Stimulated activated CD8-positive, alpha-beta memory T cell treated with anti-CD3 and anti-CD28 coated beads, Interleukin-15, amount 100 ng/mL, for 48 hours (primary cell): ENCODE measurements at places on chromosomes 2 and 18.

GRCh38 chr2:23655934-23656596, 270.9 kb downstream of the ATAD2B start:
- no peak for DNase-seq

DNA sequence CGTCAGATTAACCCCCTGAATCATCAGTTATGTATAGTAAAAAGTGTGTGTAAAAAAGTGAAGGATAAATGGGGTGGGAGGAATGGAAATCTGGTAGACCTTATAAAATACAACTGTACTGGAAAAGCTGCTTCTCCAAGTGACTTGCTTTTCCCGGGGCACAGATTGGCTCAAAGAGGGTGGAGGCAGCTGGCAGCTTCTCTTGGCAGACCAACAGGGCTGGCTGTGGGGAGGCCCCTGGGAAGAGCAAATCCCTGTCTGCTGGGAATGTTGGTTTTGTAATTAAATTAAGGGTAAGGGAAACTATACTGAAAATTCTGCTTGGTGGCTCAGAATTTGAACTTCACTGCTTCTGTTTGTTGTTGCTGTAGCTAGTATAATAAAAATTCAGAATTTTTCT, 154.2 kb upstream of the DLX2 start:
- DNase-seq, result no peak

- no peak for DNase-seq
Measured at GRCh38 chr2:18094277-18094676, 215.8 kb downstream of the KCNS3 start.

GRCh38 chr2:130371723-130372054, 15.8 kb downstream of the PTPN18 start:
- no peak for DNase-seq

- peak; percentile 60 for DNase-seq
Measured at GRCh38 chr2:39128919-39129391, 8.1 kb upstream of the SOS1 start.

DNA sequence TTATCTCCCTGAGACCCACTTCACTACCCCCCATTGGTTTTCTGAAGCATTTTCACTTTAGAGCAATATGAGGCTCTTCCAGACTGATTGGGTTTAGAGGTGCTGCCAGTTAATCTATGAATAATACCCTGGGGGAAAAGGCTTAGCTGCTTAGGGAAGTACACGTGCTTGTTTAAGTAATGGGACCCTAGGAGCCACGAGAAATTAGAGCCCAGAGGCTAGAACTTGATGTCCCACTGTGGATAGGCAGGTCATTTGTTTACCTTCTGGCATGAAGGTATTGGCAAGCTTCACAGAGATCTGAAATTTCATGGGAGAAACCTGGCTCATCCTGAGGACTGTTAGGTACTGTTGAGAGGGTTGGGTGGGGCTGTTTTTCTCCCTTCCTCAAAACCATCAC, 59.7 kb downstream of the CLIP4 start:
- no peak for DNase-seq

DNA sequence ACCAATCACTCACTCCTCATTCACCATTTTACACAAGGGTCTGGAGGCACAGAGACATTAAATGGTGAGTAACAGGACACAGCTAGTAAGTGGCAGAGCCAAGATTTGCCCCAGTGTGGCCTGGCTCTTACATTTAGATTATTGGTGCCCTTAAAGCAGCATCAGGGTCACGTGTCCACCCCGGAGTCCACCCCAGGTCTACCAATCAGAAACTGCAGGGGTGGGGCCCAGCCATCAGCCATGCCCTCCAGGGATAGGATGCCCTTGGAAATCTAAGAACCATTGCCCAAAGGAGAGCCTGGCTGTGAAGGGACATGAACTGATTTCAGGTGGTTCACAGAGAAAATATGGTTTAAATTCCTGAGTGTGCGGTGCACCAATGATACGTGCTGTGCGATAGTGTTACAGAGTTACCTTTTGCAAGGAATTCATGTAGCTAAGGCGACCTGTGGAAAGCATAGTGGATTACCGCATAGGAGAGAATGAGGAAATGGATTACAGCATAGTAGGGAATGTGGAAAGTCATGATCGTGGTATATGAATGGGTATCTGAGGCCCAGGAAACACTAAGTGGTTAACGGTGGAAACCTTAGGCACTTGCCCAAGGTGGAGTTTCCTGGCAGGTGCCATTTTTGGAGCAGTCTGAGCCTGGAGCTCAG, 17.8 kb downstream of the IGFBP5 start:
- no peak for DNase-seq

DNA sequence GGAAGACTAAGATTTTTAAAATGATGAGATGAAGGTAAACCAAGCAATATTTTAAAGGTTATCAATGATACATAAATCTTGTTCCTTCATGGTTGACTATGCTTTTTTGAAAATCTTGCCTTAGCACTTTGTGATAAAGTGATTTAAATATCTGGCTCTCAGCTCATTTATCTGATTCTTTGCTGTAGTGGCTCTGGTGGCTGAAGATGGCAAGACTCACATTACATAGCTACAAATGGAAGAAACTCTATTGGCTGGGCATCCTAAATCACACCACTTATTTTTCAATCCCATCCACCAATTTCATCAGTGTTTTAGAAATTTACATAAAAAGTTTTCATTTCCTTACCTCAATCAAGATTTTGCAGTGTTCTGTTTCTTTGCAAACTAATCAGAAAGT, 16.6 kb upstream of the APCDD1 start:
- DNase-seq, result no peak

DNA sequence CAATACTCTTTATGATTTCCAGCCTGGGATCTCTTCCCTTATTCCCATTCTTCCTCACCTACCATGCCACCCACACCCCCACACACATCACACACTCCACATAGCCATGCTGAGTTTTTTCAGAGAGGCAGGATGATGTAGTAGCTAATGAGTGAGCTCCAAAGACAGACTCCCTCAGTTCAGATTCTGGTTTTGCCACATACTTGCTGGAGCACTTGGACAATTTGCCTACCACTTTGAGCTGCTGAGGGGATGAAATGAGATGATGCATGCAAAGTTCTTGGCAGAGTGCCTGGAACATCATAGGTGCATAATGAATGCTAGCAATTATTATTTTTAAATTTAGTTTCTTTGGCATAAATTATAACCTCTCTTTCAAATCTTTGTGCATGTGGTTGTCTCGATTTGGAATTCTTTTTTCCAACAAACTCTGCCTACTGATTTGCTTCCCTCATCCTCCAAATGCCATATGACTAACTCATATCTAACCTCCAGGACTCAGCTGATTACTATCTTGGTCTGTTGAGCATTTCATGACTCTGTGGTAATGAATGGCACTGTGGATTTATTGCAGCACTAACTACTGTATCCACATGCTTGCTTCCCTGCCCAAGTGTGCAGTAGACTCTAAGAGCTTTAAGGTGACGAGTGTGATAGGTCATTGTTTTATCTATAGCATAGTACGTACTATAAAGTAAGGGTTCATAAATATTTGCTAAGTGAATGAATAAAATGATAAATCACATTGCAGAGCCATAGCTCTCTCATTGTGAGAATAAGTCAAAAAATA, 99.1 kb downstream of the TACR1 start:
- no peak for DNase-seq

- DNase-seq, result no peak
Measured at GRCh38 chr2:149630445-149630844, 42.9 kb upstream of the MMADHC start.

GRCh38 chr2:1730015-1730927, 14.0 kb downstream of the PXDN start:
- DNase-seq, result no peak
